ENCODE measurements at places on chromosomes 5 and 9. TPM values are rescaled to one million over a fixed set of nuclear protein-coding genes. Genes with fewer than 3 reads are reported as not detected.
A peak's percentile ranks its signal among the peaks of the same experiment; 100 is the strongest.

SLC46A2 gene
- 0.20 TPM for total RNA-seq

PCDHGC5 gene
- total RNA-seq, result 5.1 TPM

PCDHGA6 gene
- 4.9 TPM for total RNA-seq

DAB2 gene
- total RNA-seq, result 112 TPM

- no peak for DNase-seq
Observed at GRCh38 chr9:125701351-125701750, 5.7 kb downstream of the MAPKAP1 start.

DNA sequence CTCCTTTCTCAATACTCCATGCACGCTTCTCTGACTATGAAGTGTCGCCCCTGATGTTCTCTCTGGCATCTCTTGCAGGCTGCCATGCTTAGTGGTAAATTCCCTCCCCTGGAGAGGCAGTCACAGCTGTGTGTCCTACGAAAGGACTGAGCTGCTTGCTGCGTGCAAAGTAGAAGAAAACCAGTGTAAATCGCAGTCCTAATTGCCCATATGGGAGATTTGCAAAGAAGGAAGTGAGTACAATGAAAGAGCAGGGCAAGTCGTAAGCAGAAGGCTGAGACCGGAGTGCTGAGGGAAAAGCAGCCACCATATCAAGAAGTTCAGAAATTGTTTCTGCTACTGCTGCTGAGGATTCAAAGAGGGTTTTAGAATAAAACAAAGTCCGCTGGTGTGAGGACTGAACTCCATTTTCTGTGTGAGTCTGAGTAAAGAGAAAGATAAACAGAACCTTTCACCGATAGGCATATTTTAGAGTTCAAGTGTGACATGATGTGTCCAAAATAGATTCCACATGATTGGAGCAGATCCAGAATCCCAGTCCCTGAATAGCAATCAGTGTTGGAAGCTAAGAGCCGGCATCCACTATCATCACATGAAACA, 507.8 kb upstream of the MPDZ start:
- DNase-seq, result peak; percentile 96

GRCh38 chr5:107826311-107827000, 155.7 kb upstream of the EFNA5 start:
- DNase-seq, result no peak

GRCh38 chr9:136225748-136226679, 19.6 kb downstream of the QSOX2 start:
- peak; percentile 53 for DNase-seq

DNA sequence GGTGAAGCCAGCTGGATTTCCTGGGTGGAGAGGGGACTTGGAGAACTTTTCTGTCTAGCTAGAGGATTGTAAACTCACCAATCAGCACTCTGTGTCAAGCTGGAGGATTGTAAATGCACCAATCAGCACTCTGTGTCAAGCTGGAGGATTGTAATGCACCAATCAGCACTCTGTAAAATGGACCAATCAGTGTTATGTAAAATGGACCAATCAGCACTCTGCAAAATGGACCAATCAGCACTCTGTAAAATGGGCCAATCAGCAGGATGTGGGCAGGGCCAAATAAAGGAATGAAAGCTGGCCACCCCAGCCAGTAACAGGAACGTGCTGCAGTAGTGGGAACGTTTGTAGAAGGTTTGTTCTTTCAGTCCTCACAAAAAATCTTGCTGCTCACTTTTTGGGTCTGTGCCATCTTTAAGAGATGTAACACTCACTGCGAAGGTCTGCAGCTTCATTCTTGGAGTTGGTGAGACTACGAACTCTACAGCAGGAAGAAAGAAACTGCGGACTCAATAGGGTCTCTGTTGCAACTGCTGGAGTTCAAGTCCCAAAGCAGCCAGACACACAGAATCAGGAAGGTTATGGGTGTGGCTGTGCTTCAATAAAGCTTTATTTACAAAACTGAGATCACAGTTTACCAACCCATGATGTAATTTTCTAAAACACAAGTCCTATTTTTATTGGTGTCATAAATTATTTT, 145.7 kb upstream of the ERCC6L2 start:
- no peak for DNase-seq

Measured in lung (tissue), 17 donors.